ENCODE measurements at places on chromosomes 16 and 17. TPM values are rescaled to one million over a fixed set of nuclear protein-coding genes. Genes with fewer than 3 reads are reported as not detected.

GRCh38 chr17:81902653-81903414, 796 bp downstream of the NPB start:
- no peak for DNase-seq

Gene OTOP3
- polyA plus RNA-seq, result not detected

Gene DHX58
- polyA plus RNA-seq, result 2.0 TPM

Gene GPR179
- polyA plus RNA-seq, result not detected

DNA sequence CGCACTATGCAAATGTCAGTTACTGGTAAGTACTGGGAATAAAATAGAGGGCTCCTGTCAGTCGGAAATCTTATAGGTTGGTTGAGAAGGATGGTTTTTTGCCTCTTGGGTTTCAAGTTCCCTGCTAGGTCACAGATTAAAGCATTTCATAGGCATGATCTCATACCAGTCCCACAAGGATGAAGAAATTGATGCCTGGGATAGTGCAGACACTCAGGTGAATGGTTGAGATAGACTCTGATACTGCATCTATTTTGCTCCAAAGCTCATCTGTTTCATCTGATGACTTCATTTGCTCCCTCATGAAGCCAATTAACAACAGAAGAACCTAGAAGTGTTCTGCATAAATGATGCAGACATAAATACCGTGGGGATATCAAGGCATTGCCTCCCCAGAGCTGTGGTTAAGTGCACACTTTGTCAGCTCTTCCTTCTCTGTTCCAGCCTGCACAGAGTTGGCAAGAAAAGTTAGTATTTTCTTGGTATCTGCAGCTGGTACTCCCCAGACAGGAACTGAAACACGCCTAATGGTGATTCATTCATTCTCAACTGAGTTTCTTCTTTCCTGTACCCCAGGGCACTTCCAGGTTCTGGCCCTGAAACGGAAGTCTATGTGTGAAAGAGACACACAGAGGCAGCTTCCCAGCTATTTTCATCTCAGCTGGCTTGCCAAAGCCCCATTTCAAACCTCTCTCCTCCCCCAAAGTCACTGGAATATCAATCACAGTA, 418.3 kb upstream of the SALL1 start:
- DNase-seq, result no peak

Gene ADAD2
- not detected for polyA plus RNA-seq

DNA sequence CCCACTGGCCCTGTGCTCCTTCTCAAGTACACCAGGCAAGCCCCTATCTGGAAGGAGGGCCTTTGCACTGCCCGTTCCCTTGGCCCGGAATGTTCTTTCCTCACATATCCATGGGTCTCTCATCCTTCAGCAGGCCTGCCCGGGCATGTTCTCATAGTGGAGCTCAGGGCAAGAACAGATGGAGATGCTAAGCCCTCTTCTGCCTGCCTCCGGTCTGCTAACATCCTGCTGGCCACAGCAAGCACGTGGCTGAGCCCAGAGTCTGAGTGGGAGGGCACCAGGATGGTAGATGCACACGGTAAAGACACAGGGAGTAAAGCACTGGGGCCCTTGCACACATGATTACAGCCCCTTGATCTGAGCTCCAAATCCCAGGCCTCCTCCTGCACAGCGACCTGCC, 19.8 kb upstream of the ANKRD40CL start:
- no peak for DNase-seq

- no peak for DNase-seq
These were observed 524 bp downstream of the STRADA start for GRCh38 chr17:63741143-63741407.

- DNase-seq, result no peak
These were observed 24.0 kb downstream of the IGF2BP1 start for GRCh38 chr17:49021095-49021767.

DNA sequence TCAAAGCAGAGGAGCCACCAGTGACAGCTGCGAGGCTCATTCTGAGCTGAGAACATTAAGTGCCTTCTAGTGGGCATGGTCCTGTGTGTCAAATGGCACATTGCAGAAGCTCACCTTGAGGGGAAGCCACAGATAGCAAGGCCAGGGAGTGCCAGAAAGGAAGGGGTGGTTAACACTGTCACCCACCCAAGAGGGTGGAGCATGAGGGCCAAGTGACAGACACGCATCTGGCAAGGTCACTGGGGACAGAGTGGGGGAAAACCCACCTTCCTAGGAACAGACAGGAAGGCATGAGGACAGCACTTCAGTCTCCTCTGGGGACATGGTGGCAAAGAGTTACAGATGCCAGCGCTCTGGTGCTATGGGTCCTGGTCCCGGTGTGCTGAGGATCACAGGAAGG, 22.1 kb downstream of the NUBP1 start:
- DNase-seq, result no peak

DNA sequence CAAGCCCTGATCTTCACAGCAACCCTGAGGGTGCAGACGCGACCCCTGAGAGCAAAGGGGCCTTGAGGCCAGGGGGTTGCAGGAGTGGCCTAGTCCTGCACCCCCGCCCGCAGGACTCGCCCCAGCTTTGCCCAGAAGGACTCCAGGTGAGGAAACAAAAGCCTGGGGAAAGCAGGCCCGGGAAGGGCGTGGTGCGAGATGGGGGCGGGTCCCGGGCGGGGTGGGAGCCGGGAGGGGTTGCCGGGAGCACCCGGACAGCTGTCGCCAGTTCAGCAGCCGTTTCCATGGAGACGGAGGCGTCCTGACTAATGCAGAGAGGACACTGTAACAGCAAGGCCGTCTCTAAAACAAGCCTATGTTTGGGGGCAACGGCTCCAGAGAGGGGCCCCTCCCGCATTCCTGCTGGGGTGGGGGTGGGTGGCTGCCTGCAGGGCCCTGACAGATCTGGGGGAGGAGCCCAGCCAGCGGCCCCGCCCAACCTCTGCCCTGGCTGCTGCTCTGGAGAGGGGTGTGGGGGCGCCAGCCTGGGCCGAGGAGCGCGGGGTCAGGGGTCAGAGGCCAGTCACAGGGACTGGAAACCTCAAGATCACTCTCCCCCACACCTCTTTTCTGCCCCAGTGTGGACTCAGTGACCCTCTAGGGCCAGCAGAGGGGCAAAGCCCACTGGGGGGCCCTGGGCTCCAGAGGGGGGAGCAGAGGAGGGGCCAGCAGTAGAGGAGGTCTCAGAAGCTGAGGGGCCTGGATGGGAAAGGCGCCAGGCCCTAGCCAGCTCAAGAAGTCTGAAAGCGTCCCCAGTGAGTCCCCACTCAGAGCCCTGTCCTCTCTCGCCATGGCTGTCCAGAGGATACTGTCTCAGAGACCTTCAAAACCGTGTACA, 3.1 kb upstream of the TPPP3 start:
- no peak for DNase-seq

DNA sequence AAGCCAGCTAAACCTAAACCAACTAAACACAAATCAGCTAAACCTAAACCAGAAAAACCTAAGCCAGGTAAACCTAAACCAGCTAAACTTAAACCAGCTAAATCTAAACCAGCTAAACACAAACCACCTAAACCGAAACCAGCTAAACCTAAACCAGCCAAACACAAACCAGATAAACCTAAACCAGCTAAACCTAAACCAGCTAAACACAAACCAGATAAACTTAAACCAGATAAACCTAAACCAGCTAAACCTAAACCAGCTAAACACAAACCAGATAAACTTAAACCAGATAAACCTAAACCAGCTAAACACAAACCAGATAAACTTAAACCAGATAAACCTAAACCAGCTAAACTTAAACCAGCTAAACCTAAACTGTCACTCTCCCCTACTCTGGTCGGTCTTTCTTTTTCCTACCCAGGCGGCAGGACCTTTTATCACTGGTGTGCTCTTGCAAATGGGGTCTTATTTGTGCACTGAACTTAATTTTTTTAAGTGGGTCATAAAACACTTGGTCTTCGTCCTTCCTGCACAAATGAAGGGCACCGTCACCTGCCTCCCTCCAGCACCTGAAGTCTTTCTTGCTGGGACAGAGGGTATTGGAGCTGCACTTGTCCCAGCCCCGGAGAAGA, 7.2 kb downstream of the EVPL start:
- no peak for DNase-seq

- DNase-seq, result no peak
These were observed 2294.4 kb downstream of the TP53TG3F start for GRCh38 chr16:35753559-35754390.

Gene TBX6
- polyA plus RNA-seq, result not detected

DNA sequence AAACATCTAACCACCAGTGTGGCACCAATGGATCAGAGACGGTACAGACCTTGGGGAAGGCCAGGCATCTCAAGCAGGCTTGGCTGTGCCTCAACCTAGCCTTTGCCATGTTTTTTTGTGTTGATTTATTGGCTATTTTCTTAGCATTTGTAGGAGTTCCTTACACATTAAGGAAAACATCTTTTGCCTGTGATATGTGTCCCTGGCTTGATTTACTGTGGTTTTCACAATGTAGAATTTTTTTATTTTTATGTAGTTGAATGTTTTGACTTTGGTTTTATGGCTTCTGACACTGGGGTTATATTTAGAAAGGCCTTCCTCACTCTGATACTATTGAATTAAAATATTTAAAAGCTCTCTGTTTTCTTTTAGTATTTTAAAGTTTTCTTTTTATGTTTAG, 132.6 kb downstream of the ZNF423 start:
- DNase-seq, result no peak

- DNase-seq, result peak; percentile 24
These were observed 44.7 kb downstream of the CYTH1 start for GRCh38 chr17:78737332-78737731.

GRCh38 chr17:78568494-78569115, 8.6 kb downstream of the DNAH17 start:
- DNase-seq, result no peak

DNA sequence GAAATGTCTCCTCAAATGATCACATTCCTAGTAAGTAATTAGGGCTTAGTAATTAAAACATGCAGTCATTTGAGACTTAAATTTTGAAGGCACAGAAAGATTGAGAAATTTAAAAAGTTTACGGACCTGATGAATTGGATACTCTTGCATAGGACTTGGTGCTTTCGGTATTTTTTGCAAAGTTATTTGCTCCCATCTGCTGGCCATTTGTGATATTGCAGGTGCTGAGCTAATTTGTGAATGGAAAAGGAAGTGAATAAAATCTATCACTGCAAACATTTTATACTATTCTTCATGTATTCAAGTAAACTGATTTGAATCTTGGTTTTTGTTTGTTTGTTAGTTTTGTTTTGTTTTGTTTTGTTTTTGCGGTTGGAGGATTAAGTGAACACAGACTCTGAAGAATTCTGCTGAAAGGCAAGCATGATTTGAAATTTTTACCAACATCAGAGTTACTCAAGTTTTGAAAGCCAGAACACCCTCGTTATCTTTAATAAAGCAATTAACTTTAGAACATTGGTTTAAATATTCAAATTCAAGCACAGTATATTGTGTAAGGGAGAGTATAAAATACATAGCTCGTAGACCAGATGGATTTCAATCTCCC, 689.5 kb upstream of the RBFOX1 start:
- peak; percentile 1 for DNase-seq

DNA sequence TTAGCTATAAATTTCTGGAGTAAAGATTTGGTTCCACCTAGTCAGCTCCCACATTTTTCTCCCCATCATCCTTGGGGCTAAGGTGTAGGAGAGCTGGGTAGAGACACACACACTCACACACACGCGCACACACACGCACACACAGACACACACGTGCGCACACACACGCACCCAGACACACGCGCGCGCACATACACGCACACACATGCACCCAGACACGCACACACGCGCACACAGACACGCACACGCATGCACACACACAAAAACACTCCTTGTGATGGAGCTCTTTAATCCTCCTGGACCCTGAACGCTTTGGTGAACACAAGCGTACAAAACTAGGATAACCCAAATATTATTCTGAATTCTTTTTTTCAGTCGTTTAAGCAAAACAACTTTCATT, 253.6 kb downstream of the C16orf95 start:
- no peak for DNase-seq

DNA sequence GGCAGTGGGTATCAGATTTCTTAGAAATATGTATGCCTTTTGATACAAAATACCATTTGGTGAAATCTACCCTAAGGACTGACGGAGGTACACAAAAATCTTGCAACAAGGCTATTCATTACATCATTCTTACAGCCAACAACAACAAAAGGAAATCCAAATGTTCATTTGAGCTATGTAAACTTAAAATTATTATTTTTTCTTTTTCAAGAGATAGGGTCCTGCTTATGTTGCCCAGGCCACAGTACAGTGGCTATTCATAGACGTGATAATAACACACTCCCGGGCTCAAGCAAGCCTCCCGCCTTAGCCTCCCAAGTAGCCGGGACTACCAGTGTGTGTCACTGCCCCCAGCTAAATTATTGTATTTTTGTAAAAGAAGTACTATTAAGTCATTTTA, 9.0 kb downstream of the SRR start:
- no peak for DNase-seq

Gene GLP2R
- polyA plus RNA-seq, result 0.63 TPM

Gene TBC1D28
- polyA plus RNA-seq, result not detected

GRCh38 chr16:55571191-55571897, 4.9 kb downstream of the CAPNS2 start:
- no peak for DNase-seq

DNA sequence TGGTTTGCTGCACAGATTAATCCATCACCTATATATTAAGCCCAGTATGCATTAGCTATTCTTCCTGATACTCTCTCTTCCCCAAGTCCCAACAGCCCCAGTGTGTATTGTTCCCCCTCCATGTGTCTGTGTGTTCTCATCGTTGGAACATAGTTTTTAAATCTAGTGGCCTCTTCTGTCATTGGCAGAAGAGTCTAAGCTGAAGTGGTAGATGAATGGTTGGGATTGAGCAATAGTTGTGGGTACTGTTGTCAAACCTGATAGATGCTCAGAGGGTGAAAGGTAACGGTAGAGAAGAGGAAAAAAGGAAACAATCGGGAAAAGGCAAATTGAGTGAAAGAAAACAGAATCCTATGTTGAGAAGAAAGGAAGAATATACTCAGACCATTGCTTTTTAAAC, 29.9 kb downstream of the MAP3K3 start:
- DNase-seq, result no peak

Gene CDH11
- polyA plus RNA-seq, result 306 TPM

GRCh38 chr16:67959536-67960329, 8.7 kb downstream of the SLC12A4 start:
- no peak for DNase-seq

- DNase-seq, result no peak
These were observed 6.3 kb downstream of the MYBBP1A start for GRCh38 chr17:4548721-4549531.

Gene MYCBPAP
- 0.17 TPM for polyA plus RNA-seq

Gene TBC1D3E
- not detected for polyA plus RNA-seq

Gene PROCA1
- polyA plus RNA-seq, result 0.51 TPM

- DNase-seq, result no peak
These were observed 3.8 kb downstream of the FBXL19 start for GRCh38 chr16:30926937-30927788.

- DNase-seq, result no peak
These were observed 172.8 kb upstream of the WSCD1 start for GRCh38 chr17:5897275-5897911.

GRCh38 chr17:81376946-81377714, 18.1 kb upstream of the BAHCC1 start:
- no peak for DNase-seq

Gene PKMYT1
- 1.2 TPM for polyA plus RNA-seq

- DNase-seq, result no peak
These were observed 87.3 kb upstream of the TOB1 start for GRCh38 chr17:50953518-50953830.

All from AG04450 (cell line).